Kidney (tissue), 22 donors: ENCODE measurements at places on chromosomes 5 and 9. TPM values are rescaled to one million over a fixed set of nuclear protein-coding genes. Genes with fewer than 3 reads are reported as not detected.

Gene S100Z
- total RNA-seq = 1.2 TPM

Gene PCDHGA5
- 2.8 TPM for total RNA-seq

DNA sequence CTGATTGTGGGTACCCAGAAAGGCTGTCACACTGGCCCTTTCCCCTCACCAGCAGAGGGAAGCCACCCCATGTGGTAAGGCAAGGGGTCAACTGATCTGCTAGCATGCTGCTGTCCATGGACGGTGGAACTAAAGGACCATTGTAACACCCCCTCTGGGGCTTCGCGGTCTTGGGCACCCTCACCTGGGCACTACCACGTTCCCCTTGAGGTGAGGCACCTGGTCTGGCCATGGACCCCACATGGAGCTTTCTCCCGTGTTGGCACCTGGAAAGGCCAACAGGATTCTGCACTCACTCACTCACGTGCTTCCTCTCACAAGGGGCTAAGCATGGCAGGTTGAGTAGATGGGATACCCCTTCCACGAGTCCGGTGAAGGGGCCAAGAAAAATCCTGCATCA lies 72.0 kb upstream of the RFX3 start:
- no peak overlapping the region for H3K27ac ChIP-seq
- no peak overlapping the region for H3K4me3 ChIP-seq
- no peaks in the 10 kb centered on the region for H3K4me1 ChIP-seq

GRCh38 chr9:134283111-134283515 lies 43.1 kb upstream of the RXRA start:
- H3K27me3 ChIP-seq = no peaks in the 10 kb centered on the region
- no peaks in the 10 kb centered on the region for H3K4me1 ChIP-seq
- no peak for DNase-seq
- H3K4me3 ChIP-seq = no peak overlapping the region
- no peaks in the 10 kb centered on the region for H3K36me3 ChIP-seq
- no peak overlapping the region for H3K27ac ChIP-seq

Gene MAMDC2
- 7.1 TPM for total RNA-seq

GRCh38 chr9:98057138-98057799 lies 737 bp downstream of the NANS start:
- DNase-seq = peak; percentile 66
- H3K27me3 ChIP-seq = no peaks in the 10 kb centered on the region
- H3K36me3 ChIP-seq = no peaks in the 10 kb centered on the region
- H3K4me3 ChIP-seq = peak overlapping the region; percentile 88

GRCh38 chr9:23887781-23888180 lies 61.7 kb upstream of the ELAVL2 start:
- DNase-seq = no peak
- H3K4me1 ChIP-seq = no peaks in the 10 kb centered on the region
- H3K27me3 ChIP-seq = no peaks in the 10 kb centered on the region
- H3K4me3 ChIP-seq = no peak overlapping the region
- H3K27ac ChIP-seq = no peak overlapping the region

- no peak overlapping the region for H3K27ac ChIP-seq
- no peaks in the 10 kb centered on the region for H3K4me1 ChIP-seq
- no peaks in the 10 kb centered on the region for H3K27me3 ChIP-seq
- H3K36me3 ChIP-seq = no peaks in the 10 kb centered on the region
These were observed 10.1 kb downstream of the EDIL3 start for GRCh38 chr5:84374568-84374967.

Gene REEP5
- 132 TPM for total RNA-seq

- no peaks in the 10 kb centered on the region for H3K36me3 ChIP-seq
- no peak overlapping the region for H3K4me3 ChIP-seq
- no peak for DNase-seq
- no peaks in the 10 kb centered on the region for H3K4me1 ChIP-seq
- H3K27ac ChIP-seq = peak overlapping the region; percentile 80
- H3K27me3 ChIP-seq = peaks cover 7% of the 10 kb centered on the region
These were observed 1.1 kb upstream of the LCNL1 start for GRCh38 chr9:136981588-136982231.

Gene SV2C
- 0.13 TPM for total RNA-seq

- H3K4me3 ChIP-seq = no peak overlapping the region
- H3K27ac ChIP-seq = no peak overlapping the region
- DNase-seq = no peak
- no peaks in the 10 kb centered on the region for H3K36me3 ChIP-seq
These were observed 326.4 kb downstream of the TRIM32 start for GRCh38 chr9:117013440-117013995.

- H3K4me3 ChIP-seq = no peak overlapping the region
- H3K27me3 ChIP-seq = no peaks in the 10 kb centered on the region
- H3K4me1 ChIP-seq = no peaks in the 10 kb centered on the region
- no peak for DNase-seq
- H3K36me3 ChIP-seq = no peaks in the 10 kb centered on the region
These were observed 4.8 kb upstream of the ENTPD8 start for GRCh38 chr9:137445930-137446431.

- no peak overlapping the region for H3K4me3 ChIP-seq
- DNase-seq = no peak
- no peak overlapping the region for H3K27ac ChIP-seq
- no peaks in the 10 kb centered on the region for H3K4me1 ChIP-seq
- H3K36me3 ChIP-seq = no peaks in the 10 kb centered on the region
- no peaks in the 10 kb centered on the region for H3K27me3 ChIP-seq
These were observed 12.5 kb downstream of the TRIP13 start for GRCh38 chr5:905139-905642.

GRCh38 chr5:93022211-93022610 lies 558.8 kb downstream of the NR2F1-AS1 start:
- H3K27me3 ChIP-seq = no peaks in the 10 kb centered on the region
- no peaks in the 10 kb centered on the region for H3K4me1 ChIP-seq
- no peak for DNase-seq
- H3K27ac ChIP-seq = no peak overlapping the region
- H3K36me3 ChIP-seq = no peaks in the 10 kb centered on the region
- H3K4me3 ChIP-seq = no peak overlapping the region

DNA sequence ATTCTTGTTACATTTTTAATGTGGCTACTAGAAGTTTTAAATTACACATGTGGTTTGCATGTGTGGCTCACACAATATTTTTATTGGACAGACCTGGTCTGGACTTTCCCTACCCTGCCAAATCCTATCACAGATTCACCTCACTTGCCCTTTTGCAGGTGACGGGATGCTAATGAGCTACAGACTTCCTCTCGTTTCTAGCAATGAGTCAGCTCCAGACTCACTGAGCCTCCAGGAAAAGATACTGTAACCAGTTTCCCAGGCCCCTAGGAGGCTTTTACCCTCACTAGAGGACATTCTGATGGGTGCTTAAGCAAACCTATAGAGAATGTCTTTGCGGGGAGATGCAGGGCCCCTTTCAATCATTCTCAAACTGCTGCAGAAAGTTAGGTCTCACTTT lies 135.4 kb downstream of the WDR41 start:
- no peaks in the 10 kb centered on the region for H3K36me3 ChIP-seq
- no peak overlapping the region for H3K4me3 ChIP-seq
- no peaks in the 10 kb centered on the region for H3K4me1 ChIP-seq
- no peaks in the 10 kb centered on the region for H3K27me3 ChIP-seq

DNA sequence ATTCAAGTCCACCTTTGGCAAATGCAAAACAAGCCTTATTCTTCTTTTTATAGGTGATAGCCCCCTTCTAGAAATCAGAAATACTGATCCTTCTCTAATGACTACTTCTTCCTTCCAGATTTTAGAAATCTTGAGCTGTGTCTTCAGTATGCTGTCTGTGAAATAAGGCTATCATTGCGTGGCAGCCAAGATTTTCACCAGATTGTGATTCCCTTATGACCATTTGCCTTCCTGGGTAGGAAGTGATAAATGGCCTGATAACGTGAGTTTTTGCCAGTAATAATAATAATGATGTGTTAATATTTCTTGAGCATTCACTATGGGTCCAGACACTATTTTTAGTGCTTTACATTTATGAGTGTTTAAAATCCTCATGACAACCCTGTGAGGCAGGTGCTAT lies 80.9 kb downstream of the PIP5K1B start:
- no peak overlapping the region for H3K4me3 ChIP-seq
- H3K27me3 ChIP-seq = no peaks in the 10 kb centered on the region
- DNase-seq = no peak
- H3K27ac ChIP-seq = no peak overlapping the region
- no peaks in the 10 kb centered on the region for H3K4me1 ChIP-seq
- H3K36me3 ChIP-seq = no peaks in the 10 kb centered on the region

GRCh38 chr9:92187989-92188714 lies 72.9 kb upstream of the SPTLC1 start:
- DNase-seq = no peak
- H3K27ac ChIP-seq = no peak overlapping the region
- H3K27me3 ChIP-seq = no peaks in the 10 kb centered on the region
- no peaks in the 10 kb centered on the region for H3K36me3 ChIP-seq

Gene COL23A1
- total RNA-seq = 8.7 TPM

Gene LRRC19
- 14.8 TPM for total RNA-seq

DNA sequence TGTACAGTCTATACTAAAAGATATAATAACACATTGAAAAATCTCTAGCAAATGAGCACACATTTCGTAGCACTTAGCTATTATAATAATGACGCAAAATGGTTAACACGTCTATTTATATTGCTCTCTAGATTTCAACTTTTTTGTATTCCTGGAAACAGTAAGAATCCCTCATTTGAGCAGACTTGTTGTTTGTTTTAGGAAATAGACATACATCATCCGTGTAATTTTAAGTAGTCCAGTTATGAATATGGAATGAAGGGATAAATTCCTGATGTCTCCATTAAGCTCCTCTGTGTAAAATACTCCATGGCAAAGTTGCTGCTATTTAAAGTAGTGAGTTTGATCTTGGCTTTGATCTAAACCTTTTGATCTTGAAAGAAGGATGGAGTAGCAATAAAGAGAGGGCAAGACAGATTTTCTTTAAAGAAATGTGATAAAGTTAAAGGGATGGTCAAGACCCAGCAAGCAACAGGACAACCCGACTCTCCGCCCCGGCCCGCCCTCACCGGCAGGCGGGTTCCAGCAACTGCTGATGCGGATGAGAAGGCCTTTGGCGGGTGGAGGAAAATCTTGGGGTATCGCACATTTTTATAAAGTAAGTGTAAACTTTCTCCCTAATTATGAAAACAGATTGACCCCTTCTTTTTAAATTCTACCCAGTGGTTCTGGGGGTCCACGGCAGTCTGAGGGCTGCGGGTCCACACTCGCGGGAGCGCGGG lies 277.4 kb downstream of the AOPEP start:
- H3K27me3 ChIP-seq = no peaks in the 10 kb centered on the region
- H3K4me3 ChIP-seq = peak overlapping the region; percentile 66
- H3K27ac ChIP-seq = peak overlapping the region; percentile 97
- peaks cover 7% of the 10 kb centered on the region for H3K4me1 ChIP-seq

DNA sequence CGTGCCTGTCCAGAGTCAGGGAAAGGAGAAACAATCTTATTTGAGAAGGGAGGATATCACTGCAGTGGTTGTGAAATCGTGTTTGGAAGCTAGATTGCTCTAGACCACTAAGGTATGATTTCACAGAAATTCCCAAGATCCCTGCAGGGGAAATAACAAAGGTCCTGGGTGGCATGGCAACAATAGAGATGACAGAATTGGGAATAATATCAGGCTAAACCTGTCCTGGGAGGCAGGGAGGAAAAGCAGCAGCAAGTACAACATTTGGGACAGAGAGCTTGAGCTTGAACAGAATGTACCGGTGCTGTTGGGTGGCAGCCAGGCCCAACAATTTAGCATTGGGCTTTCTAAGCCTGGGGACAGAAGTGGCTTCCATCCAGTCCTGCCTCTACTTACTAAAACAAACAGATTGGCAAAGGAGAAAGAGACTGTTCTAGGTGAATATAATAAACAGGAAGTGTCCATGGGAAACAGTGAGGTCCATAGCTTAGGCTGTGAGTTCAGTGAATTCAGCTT lies 17.0 kb upstream of the ARHGAP26 start:
- no peaks in the 10 kb centered on the region for H3K36me3 ChIP-seq
- H3K4me1 ChIP-seq = peaks cover 3% of the 10 kb centered on the region
- no peak for DNase-seq

- H3K27ac ChIP-seq = no peak overlapping the region
- H3K27me3 ChIP-seq = no peaks in the 10 kb centered on the region
- peak; percentile 14 for DNase-seq
- H3K4me1 ChIP-seq = peaks cover 18% of the 10 kb centered on the region
- H3K36me3 ChIP-seq = no peaks in the 10 kb centered on the region
These were observed 51.2 kb upstream of the ZSWIM6 start for GRCh38 chr5:61280761-61281427.

Gene FAM78A
- 6.1 TPM for total RNA-seq

Gene C9orf153
- total RNA-seq = not detected

DNA sequence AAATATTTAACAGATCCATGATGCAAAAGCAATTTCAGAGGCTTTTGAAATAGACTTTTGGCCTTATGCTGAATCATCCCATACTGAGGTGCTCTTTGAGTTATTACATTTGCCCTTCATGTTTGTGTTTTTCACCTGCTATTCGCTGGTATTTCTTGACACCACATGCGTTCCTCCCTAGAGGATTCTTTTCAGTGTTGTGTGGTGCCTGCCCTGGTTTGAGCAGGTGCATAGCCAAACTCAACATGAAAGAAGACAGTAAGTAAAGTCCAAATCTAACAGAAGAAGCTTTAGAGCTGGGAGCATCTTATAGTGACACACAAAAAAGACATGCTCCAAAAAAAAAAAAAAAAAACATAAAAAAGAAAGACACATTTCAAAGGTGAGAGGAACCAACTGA lies 796.3 kb downstream of the SEMA5A start:
- no peaks in the 10 kb centered on the region for H3K27me3 ChIP-seq
- DNase-seq = no peak
- H3K4me1 ChIP-seq = no peaks in the 10 kb centered on the region
- H3K27ac ChIP-seq = no peak overlapping the region

DNA sequence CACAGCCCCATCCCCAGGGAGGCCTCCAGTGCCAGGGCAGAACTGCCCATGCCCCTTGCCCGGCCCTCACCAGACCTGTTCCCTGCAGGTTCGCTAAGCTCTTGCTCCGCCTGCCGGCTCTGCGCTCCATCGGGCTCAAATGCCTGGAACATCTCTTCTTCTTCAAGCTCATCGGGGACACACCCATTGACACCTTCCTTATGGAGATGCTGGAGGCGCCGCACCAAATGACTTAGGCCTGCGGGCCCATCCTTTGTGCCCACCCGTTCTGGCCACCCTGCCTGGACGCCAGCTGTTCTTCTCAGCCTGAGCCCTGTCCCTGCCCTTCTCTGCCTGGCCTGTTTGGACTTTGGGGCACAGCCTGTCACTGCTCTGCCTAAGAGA lies 110.1 kb downstream of the RXRA start:
- no peak overlapping the region for H3K4me3 ChIP-seq
- no peaks in the 10 kb centered on the region for H3K36me3 ChIP-seq

Gene NUDCD2
- 24.3 TPM for total RNA-seq
